Suprapubic skin (tissue), 4 donors: ENCODE measurements at places on chromosomes 2 and 18. TPM values are rescaled to one million over a fixed set of nuclear protein-coding genes. Genes with fewer than 3 reads are reported as not detected.

DNA sequence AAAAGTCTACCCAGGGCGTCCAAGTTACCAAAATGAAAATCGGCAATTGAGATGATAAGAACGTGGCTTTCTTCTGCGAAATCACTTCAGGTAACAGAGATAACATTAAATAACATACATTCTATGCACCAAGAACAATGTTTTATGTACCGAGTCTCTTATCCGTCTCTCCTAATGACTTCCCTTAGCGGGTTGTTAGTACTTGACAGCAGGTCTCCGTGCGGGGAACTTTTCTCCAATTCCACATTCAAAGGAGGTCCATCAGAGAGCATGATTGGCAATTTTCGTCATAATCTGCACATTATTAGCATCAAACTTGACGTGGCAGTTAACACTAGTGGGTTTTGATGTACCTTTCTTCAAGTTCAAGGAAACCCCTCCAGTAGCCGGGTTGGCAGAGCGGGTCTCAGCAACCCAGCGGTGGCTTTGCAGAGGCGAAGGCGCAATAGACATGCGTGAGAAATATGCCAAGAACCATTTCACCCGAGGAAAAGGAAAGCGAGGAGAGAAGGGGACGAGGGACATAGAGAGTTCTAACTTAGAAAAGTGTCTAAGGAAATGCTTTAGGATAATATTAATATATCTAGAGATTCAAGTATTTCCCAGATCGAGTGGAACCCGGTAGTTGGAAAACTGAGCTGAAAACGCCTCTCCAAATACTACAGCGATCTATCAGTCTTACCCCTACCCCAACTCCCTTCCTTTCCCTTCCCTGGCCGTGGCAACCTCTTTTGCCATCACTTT, 5.0 kb downstream of the EVX2 start:
- H3K27ac ChIP-seq: no peak overlapping the region
- DNase-seq: no peak
- peaks cover 100% of the 10 kb centered on the region for H3K27me3 ChIP-seq
- no peaks in the 10 kb centered on the region for H3K36me3 ChIP-seq
- peaks cover 30% of the 10 kb centered on the region for H3K4me1 ChIP-seq

- H3K4me1 ChIP-seq: peaks cover 9% of the 10 kb centered on the region
- no peak overlapping the region for H3K4me3 ChIP-seq
- H3K27ac ChIP-seq: no peak overlapping the region
- H3K36me3 ChIP-seq: peaks cover 74% of the 10 kb centered on the region
- no peak for DNase-seq
- H3K27me3 ChIP-seq: no peaks in the 10 kb centered on the region
Measured at GRCh38 chr2:85554980-85555612, 6.2 kb downstream of the GGCX start.

- H3K27me3 ChIP-seq: no peaks in the 10 kb centered on the region
- no peak for DNase-seq
- peaks cover 2% of the 10 kb centered on the region for H3K36me3 ChIP-seq
Measured at GRCh38 chr2:170087413-170087793, 90.5 kb upstream of the MYO3B start.

DNA sequence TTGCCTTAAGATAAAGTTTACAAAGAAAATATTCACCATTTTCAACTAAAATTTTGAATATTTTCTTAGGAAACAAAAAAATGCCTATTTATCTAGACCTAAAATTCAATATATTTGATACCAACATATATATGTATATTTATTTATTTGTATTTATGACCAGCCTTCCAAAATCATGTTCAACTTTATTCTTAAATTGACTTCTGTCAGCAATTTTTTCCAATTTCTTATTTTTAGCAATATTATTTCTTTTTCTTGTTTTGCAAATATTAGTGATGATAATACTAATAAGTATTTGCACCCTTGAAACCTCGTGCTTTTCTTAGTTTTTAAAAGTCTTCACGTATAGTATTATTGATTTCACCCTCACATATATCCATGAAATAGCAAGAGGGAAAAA, 68.2 kb upstream of the PHLPP1 start:
- no peak overlapping the region for H3K4me3 ChIP-seq
- H3K36me3 ChIP-seq: no peaks in the 10 kb centered on the region
- H3K27me3 ChIP-seq: no peaks in the 10 kb centered on the region
- H3K27ac ChIP-seq: no peak overlapping the region
- no peak for DNase-seq

DNA sequence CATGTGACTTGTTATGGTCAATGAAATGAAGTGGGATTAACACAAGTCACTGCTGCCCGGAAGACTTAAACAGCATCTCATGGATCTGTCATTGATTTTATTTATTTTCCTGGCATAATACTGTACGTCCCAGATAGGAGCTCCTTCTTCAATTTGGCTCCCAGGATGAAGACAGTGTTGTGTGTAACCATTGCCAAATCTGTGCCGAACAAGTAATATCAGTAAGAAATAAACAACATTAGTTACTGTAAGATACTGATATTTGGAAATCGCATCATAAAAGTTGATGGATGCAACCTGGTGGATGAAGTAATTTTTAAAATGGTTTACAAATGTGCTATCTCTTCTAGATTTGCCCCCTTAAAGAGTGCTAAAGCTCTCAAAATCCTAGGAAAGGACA, 419.0 kb upstream of the MMADHC start:
- H3K36me3 ChIP-seq: no peaks in the 10 kb centered on the region
- no peaks in the 10 kb centered on the region for H3K4me1 ChIP-seq
- H3K27me3 ChIP-seq: no peaks in the 10 kb centered on the region
- no peak overlapping the region for H3K4me3 ChIP-seq
- DNase-seq: no peak

DNA sequence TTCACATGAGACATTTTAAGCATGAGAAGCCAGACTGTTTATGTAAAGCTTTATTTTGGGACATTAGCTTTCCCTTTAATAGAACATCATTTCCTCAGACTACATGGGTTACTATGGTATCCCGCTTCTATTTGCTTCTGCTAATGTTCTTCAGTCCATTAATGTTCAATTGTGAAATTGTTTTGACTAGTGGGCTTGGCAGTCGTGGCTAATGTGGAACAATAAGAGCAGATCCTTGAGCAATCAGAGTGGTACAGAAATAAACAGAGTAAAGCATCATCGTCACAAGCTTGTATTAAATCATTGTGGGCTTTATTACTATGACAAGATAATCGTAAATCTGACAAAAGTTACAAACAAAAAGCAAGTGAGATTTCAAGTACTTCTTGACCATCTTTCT, 60.2 kb downstream of the PDE1A start:
- no peak overlapping the region for H3K4me3 ChIP-seq
- no peaks in the 10 kb centered on the region for H3K36me3 ChIP-seq
- H3K4me1 ChIP-seq: no peaks in the 10 kb centered on the region
- H3K27ac ChIP-seq: peak overlapping the region; percentile 46

The CLEC4F gene
- 0.76 TPM for total RNA-seq

The LRP2 gene
- 0.96 TPM for total RNA-seq

The IL1RN gene
- total RNA-seq: 147 TPM

The NXPH2 gene
- total RNA-seq: not detected

The CMPK2 gene
- 3.1 TPM for total RNA-seq

The SLC5A7 gene
- not detected for total RNA-seq
